ENCODE measurements at places on chromosomes 7 and 10. TPM values are rescaled to one million over a fixed set of nuclear protein-coding genes. Genes with fewer than 3 reads are reported as not detected.

Gene SCIN
- total RNA-seq = 0.65 TPM

Gene CRYGN
- not detected for total RNA-seq

Gene SPDYE8
- total RNA-seq = not detected

Gene SUGCT
- total RNA-seq = 38.6 TPM

Gene ASB10
- total RNA-seq = not detected

Gene MYOF
- total RNA-seq = 526 TPM

Gene NOS3
- not detected for total RNA-seq
